Stimulated activated CD4-positive, alpha-beta T cell treated with anti-CD3 and anti-CD28 coated beads, Interleukin-2, amount 100 ng/mL, for 24 hours (primary cell): ENCODE measurements at places on chromosomes 4 and X.

- no peak for DNase-seq
Observed at GRCh38 chr4:101025755-101026154, 321.6 kb downstream of the PPP3CA start.

- DNase-seq = peak; percentile 20
Observed at GRCh38 chr4:4384837-4385236, 2.1 kb upstream of the NSG1 start.

DNA sequence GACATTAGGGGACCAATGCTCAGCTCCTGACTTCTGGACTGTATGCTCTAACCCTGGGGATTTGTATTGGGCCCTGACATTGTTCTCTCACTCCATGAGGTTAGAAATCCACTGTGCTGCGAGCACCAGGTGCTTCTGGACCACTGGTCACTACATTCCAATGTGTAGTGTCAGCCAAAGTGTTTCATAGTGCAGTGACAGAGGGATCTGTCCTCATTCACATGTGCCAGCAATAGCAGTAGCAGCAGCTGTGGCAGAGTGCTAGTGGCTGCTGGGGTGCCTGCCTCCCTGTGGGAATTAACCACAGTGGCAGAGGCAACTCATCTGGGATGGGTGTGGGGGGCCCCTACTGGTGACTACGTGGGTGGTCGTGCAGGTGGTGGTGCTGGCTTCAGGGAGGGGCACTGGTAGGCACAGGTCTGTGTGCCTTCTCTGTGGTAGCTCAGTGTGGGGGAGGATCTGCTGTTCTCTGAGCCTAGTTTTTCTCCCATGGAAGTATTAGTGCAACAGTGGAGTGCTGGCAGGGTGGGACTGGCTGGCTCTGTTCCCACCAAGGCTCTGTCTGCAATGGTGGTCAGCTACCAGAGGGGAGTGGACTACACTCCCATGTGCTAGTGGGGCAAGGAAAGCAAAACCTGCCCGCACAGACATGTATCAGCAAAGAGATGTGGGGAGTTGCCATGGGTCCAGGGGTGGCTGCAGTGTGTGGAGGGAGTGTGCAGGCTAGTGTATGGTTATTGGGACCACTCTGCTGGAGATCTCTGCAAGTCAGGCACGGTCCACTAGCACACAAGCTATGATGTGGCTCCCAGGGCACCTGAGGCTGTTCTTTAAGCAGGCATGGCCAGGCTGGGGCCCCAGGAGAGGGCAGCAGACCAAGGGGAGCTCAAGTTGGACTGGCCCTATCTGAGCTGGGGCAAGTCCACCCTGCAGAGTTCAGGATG, 78.5 kb downstream of the SCLT1 start:
- DNase-seq = no peak

DNA sequence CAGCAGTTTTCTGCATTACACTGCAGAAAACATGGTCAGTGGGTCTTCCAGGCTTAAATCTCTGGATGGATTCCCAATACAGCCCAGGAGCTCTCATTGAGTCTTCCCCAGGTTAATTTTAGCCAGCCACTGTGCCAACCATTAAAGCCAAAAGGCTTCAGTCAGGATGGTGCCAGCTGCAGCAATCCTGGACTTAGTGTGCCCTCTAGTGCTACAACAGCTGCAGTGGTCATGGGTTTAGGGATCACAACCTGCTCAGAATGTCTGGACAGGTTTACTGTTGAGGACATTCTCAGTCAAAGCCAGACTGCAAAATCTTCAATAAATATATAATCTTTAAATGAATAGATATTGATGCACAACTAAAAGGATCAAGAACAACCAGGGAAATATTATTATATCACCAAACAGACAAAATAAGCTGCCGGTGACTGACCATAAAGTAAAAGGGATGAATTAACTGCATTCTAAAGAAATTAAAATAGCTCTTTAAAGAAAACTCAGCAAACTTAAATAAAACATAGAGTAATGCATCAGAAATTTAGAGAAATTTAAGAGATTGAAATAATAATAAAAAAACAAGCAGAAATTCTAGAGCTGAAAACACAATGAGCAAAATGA, 639.9 kb downstream of the SPOCK3 start:
- no peak for DNase-seq

GRCh38 chrX:108267557-108267956, 170.7 kb downstream of the COL4A6 start:
- no peak for DNase-seq

DNA sequence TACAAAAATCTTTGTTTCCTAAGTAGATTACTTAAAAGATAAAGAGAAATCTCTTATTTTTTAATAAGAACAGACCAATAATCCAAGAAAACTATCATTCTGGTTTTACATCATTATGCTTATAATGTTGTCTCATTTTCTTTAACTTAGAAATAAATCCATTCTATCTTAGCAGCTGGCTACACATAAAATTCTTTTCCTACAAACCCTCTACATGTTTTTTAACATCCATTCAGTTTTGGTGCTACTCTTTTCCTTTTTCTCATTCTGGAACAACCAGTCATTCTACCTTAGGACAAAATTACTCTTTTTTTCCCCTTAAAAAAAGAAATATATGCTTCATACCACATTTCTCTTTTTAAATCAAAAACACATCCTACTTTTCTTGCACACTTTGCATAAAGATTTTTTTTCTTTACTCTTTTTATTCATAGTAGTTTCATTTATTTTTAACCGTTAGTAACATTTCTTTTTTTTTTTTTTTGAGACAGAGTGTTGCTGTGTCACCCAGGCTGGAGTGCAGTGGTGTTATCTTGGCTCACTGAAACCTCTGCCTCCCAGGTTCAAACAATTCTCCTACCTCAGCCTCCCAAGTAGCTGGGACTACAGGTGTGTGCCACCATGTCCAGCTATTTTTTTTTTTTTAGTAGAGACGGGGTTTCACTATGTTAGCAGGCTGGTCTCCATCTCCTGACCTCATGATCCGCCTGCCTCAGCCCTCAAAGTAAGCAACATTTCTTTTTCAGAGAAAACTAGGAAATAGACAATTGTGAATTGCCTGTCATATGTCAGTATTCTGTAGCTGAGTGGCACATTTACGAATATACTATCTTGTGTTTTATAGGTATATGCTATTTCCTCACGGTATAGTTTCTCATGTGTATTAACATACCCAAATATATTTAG, 562.8 kb downstream of the ADGRL3 start:
- DNase-seq = no peak

- no peak for DNase-seq
Observed at GRCh38 chr4:26130173-26130572, 190.6 kb upstream of the RBPJ start.

GRCh38 chr4:147605499-147605898, 11.7 kb upstream of the TMEM184C start:
- DNase-seq = no peak

GRCh38 chr4:42397635-42398170, 415 bp downstream of the SHISA3 start:
- DNase-seq = peak; percentile 16

DNA sequence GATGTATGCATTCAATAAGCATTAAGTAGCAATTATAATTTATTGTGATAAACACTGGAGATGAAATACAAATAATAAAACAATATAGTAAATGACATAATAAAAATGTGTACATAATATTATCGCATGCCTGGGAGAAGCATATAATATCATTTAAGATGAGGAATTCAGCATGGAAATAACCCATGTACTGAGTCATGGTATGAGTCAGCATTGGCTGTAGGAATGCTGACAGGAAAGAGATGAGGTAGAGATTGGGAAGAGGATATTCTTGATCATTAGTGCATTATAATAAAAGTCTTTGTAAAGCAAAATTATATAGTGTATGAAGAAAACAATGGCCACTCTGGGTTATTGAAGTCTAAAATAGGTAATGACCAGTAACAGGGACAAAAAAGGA, 82.8 kb downstream of the MAGEB10 start:
- DNase-seq = no peak

DNA sequence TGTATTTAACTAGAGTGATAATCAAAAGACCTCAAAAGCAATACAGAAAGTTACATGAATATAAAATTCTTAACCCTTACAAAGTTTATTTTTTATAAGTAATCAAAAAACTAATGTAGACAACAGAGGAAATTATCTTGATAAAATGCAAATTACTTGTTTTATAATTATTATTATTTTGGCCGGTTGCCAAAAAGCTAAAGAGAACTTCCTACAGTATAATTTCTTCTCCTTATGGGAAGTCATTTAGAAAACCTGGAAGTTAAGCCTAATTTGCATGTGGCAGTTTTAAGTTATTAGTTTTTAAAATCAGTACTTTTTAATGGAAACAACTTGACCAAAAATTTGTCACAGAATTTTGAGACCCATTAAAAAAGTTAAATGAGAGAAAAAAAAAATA, 621.3 kb upstream of the PCDH10 start:
- DNase-seq = no peak

DNA sequence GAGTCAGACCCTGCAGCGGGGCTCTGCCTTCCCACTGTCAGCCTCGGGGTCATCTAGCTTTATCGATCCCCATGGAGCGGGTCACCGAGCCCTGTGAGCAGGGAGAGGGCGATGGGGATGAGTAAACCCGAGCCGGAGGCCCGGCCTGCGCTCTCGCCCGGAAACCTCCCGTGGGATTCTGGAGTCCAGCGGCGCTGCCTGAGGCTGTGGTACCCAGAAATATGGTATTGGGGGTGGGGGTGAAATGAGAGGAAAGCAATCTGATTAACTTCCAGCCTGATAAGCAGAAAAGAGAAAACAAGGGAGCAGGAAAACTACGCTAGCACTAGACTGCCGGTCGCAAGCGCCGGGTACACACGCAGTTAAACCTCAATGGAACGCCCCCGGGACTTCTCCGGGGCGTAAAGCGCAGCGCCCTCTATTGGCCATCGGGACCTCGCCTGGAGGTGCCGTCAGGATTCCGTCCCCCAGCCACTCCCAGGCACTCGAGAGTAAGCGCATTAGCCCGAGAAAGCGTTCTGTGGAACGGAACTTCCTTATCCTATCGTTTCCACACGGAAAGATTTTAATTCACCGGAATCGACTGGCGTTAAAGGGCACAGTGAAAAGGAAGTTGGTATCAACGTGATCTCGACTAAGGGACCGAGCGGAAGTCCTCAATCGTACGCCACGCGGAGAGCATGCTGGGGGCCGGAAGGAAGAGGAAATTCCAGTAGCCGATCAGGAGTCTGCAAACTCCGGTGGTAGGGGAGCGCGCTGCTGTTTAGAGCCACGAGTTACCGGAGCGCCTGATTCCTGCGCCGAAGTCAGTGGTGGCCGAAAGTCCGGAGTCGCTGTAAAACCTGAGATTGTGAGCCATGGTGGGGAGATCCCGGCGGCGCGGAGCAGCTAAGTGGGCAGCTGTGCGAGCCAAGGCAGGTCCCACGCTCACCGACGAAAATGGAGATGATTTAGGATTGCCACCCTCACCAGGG, at the start of gene UTP3:
Gene UTP3 (plus strand): TSS at position 712 of the 974 bp plus-strand sequence. CDS start 146 bp downstream, at position 858.
- peak; percentile 97 for DNase-seq

DNA sequence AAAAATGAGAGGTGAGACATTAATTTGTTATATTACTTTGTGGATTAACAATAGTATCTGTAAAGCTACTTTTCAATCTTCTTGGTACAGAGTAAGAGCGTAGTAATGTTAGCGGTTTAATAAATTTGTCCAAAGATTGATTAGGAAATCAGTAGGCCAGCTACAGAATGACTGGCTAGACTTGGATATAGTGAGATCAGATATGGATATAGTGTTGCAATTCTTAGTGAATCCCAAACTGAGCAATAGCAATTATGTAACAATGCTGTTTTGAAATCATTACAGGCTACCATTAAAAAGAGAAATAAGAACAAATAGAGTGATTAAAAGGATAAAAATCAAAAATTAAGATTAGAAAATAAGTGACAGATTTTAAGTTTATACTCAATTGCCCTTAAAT, 847 bp upstream of the UGT2A2 start:
- no peak for DNase-seq

GRCh38 chr4:5467111-5467510, 241.2 kb downstream of the EVC2 start:
- DNase-seq = no peak

GRCh38 chrX:114101081-114101480, 482.8 kb upstream of the HTR2C start:
- no peak for DNase-seq

- DNase-seq = no peak
Observed at GRCh38 chr4:90799895-90800294, 672.7 kb downstream of the CCSER1 start.

DNA sequence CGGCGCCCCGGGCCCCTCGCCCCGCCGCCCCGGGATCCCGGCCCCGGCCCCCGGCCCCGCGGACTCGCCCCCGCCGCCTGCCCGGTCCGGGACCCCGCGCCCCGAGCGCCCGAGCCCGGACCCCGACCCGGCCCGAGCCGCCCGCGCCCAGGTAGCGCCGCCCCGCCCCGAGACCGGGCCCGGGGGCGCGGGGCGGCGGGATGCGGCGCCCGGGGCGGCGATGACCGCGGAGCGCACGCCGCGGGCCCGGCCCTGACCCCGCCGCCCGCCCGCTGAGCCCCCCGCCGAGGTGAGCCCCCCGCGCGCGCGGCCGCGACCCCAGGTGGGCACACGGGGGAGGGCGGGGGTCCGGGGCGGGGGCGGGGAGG, 224 bp downstream of the FGFRL1 start:
- no peak for DNase-seq

GRCh38 chr4:158841540-158841939, 72.7 kb downstream of the FNIP2 start:
- DNase-seq = no peak

GRCh38 chr4:155667568-155668511, 1.2 kb downstream of the GUCY1A1 start:
- no peak for DNase-seq
